Esophagus muscularis mucosa (tissue), 4 donors: ENCODE measurements at places on chromosomes 7 and 10.

- no peak for DNase-seq
These were observed 166.1 kb downstream of the DNAJB9 start for GRCh38 chr7:108735814-108736213.

DNA sequence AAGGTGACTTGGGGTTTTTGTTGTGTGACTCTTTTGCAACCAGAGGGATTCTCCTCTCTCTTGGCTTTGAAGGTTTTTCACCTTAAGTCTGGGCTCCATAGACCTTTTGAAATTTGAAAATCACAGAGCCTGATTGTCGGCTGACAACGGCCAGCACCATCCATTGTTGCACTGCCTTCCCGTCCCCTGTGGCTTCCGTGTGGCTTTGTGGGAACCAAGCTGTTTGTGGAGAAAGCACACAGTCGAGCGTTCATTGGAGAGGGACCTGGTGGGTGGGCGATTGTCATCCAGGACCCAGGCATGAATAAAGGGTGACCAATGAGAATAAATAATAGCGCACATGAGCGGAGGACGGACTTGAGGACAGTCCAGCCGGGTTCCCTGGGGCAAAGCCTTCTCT is 7.4 kb upstream of the RAMP3 start:
- no peak for DNase-seq

DNA sequence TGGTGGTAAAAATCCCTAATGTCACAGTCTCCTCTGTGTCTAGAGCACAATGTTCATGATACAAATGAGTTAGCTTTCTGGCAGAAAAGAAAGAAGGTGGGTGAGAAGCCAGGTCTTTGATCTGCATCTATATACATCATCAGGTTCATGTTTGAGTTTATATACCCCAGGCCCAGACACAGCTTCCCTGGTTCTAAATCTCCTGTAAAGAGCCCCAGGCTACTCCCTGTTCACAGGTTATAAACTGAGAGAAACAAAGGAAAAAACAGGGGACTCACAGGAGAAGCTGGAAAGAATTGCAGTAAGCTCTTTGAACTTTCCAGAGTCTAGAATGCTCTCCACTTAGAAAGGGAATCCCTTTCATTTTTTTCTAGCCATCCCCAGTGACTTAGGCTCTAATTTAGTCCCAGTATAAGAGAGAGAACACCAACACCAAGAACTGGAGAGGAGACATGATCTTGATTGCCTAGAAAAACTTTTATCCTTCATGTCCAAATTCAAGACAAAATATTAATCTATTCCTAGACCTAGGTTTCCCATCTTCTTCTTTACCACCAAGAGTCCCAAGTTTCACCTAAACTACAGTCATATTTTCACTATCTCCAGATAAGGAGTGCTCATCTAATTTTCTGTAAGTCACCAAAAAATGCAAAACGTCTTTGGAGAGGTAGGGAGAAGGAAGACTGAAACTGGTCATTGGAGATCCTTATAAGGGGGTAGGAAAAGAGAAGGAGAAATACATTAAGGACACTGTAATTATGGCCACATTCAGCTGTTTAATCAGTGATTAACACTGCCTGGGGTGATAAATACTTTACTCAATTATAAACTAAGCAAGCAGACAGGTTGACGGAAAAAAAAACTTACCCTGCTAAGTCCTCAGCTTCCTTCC is 469 bp downstream of the MSS51 start:
- DNase-seq = no peak

DNA sequence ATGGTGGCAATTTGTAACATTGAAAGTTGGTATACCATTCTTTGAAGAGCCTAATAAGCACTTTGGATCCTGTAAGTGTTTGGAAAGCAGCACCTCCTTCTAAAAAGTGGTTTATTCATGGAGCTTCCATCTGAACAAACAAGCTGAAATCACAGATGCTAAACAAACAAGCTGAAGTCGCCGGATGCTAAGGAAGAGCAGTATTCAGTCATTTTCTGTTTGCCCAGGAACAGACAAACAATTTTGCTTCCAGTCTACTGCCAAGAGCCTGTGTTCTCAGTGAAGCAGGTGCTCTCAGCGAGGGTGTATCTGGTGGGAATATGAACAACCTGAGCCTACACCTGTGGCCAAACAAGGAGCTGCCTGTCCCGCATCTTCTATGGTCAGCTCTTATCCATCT is 6.3 kb downstream of the COL28A1 start:
- no peak for DNase-seq

- no peak for DNase-seq
These were observed 251.4 kb upstream of the KLF14 start for GRCh38 chr7:130985361-130985760.

DNA sequence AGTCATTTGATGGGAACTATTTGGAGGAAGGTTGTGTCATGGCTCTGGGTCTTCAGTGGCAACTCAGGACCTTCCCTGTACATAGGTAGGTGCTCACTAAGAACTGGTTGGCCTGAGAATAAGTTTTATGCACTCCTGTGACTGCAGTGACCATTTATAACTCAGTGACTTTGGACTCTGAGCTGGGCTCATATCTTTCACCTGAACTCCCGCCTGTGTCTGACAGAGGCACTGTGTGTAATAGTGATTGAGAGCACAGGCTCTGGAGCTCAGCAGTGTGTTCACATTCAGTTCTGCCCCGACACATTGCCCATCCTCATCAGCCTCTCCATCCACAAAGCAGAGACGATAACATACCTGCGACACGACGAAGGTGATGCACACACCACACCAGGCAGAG is 34.6 kb upstream of the VIPR2 start:
- no peak for DNase-seq

DNA sequence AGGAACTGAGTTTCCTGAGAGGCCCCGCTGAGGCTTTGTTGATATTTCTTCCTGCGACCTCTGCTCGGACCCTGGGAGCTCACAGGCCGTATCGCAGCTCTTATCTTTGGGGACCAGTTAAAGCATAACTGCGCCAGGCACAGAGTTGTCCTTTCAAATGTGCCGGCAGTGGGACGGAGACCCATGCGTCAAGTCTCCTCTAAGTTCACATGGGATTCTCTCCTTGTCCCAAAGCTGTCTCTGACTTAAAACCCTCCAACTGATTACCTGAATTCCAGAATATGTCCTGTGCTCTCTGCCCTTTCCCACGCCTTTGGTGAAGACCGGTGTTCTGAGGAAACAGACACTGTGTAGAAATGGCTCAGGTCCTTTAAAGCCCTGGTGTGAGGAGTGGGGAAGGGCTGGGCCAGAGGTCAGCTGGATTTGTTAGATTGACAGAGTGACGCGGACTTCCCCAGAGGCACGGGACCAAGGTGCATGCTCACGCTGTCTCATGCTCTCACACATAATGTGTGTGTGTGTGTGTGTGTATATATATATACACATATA is 169.8 kb downstream of the EGFR start:
- DNase-seq = no peak

- DNase-seq = no peak
These were observed 30.1 kb downstream of the RAB18 start for GRCh38 chr10:27534161-27534700.

- DNase-seq = no peak
These were observed 14.3 kb upstream of the KCNIP2 start for GRCh38 chr10:101857802-101858476.

DNA sequence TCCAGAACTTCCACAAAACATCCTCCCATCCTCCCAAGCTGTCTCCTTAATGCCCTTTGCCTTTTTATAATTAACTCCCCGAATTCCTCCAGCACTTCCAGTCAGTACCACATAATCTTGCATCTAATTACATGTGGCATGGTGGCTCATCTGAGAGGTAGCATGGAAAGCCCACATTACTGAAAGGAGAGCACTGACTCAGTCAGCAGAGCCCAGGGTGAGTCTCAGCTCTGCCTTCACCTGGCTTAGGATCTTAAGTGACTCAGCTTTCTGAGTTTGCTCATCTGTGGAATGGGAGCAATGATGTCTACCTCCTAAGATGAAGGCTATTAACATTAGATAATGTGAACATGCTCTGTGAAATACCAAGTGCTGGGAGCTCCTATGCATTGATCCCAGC is 433.9 kb downstream of the SORCS3 start:
- peak; percentile 80 for DNase-seq

DNA sequence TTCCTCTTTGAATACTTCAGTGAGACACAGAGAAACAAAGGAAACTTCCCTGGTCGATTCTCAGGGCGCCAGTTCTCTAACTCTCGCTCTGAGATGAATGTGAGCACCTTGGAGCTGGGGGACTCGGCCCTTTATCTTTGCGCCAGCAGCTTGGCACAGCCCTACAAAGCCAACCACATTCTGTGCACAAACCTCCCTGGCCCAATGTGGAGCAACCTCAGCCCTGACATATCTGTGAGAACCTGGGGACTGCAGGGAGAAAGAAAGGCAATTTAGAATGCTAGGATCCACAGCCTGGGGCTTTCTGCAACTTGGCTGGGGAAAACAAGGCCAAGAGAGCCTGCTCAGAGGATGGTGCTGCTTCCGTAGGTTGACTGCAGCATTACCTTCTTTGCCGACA is 63.5 kb upstream of the PRSS58 start:
- DNase-seq = no peak

DNA sequence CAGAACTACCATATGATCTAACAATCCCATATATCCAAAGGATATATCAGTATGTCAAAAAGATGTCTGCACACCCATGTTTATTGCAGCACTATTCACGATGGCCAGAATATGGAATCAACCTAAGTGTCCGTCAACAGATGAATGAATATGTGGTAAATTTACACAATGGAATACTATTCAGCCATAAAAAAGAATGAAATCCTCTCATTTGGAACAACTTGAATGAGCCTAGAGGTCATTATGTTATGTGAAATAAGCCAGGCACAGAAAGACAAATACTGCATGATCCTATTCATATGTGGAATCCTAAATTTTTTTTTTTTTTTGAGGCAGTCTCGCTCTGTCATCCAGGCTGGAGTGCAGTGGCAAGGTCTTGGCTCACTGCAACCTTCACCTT is 6.3 kb upstream of the CFAP70 start:
- DNase-seq = no peak

DNA sequence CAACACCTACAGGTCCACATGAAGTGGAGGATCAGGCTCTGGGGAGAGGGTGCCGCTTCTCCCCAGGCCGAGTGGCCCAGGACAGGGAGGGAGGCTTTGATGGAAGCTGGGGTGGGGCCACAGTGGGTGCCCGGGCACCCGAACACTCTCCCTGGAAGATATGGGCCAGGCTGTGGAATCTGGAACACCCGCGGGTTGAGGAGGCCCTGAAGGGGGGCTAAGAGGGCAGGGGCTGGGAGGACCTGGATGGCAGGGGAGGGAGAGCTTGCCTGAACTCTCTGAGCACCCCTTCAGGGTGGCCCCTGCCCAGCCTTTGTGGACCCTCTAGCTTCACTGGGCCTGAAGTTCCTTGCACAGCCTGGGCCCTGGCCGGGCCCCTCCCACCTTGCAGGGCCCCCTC is 4.5 kb upstream of the NKX6-2 start:
- DNase-seq = no peak

- no peak for DNase-seq
These were observed 50.4 kb upstream of the NKX6-2 start for GRCh38 chr10:132836248-132836831.

DNA sequence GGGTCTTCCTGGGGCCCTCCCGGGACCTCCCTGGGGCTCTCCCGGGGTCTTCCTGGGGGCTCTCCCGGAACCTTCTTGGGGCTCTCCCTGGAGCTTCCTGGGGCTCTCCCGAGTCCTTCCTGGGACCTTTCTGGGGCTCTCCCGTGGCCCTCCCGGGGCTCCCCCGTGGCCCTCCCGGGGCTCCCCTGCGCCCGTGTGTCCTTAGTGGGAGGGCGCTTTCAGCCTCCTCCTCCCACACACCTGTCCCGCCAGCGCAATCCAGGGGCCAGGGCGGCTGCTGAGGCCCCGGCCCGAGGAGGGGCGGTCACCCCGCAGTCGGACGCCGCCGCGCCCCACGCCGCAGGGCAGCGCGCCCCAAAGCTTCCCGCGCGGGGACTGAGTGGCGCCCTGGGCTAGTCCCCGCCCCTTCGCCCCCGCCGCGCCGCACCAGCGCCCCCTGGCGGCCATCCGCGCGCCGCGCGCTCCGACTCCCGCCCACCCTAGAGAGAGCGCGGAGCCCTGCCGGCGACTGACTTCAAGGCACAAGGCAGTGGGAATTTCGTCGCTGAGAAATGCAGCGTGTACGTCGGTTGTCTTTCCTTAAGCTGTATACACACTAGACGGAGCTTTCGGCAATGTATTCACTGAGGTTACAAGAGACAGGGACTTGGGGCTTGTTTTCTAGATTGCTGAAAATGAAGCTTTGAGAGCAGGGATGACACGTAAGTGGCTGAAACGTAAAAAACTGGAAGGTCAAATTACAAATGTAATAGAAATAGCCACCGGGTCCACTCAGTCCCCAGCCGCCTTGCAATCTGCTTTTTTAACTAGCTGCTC is 47.1 kb downstream of the INSIG1 start:
- no peak for DNase-seq

DNA sequence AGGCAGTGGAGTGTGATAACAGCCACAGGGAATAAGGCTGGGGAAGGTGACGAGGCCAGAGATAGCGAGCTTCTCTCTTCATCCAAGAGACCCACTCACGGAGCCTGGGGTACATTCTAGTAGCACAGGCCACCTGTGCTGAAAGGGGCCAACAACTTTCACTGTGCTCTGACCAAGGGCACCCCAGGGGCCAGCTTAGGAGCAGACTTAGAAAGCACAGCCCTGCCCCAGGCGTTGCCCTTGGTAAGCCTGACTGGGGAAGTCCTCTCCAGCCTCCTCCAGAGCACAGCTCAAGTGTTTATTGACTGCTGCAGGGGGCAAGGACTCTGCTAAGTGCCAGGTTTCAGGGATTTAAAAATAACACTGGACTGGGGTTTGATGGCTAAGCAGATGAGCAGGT is 44.7 kb downstream of the EBF3 start:
- DNase-seq = no peak

- no peak for DNase-seq
These were observed 114.6 kb downstream of the EPC1 start for GRCh38 chr10:32232378-32232777.

DNA sequence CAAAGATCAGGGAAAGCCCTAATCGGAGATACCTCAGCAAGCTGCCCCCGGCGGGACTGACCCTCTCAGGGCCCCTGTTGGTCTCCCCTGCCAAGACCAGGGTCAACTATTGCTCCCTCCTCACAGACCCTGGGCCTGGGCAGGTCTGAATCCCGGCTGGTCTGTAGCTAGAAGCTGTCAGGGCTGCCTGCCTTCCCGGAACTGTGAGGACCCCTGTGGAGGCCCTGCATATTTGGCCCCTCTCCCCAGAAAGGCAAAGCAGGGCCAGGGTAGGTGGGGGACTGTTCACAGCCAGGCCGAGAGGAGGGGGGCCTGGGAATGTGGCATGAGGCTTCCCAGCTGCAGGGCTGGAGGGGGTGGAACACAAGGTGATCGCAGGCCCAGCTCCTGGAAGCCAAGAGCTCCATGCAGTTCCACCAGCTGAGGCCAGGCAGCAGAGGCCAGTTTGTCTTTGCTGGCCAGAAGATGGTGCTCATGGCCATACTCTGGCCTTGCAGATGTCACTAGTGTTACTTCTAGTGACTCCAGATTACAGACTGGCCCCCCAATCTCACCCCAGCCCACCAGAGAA is 24.1 kb downstream of the TBATA start:
- DNase-seq = no peak

DNA sequence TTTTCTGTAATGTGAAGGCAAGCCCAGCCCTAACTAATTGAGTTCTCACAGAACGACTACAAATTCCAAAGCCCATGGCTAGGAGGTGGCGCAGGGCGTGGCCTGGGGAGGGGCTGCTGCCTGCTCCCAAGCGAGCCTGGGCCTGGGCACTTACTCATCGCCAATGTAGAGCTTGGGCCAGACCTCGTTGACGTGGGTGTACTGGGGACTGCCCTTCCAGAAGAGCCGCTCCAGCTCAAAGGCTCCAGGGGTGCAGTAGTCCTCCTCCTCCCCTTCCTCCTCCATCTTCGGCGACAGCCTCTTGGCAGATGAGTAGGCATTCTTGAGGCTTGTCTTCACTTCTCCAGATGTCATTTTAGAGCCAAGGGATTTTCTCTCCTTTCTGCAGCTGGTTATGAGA is 53.3 kb upstream of the SAMD8 start:
- no peak for DNase-seq
